Lower lobe of right lung (tissue), 2 donors: ENCODE measurements at places on chromosomes 12 and 14. TPM values are rescaled to one million over a fixed set of nuclear protein-coding genes. Genes with fewer than 3 reads are reported as not detected.

Gene PIK3C2G
- 0.59 TPM for total RNA-seq

Gene BBOF1
- 7.4 TPM for total RNA-seq

- H3K27ac ChIP-seq: no peak overlapping the region
- H3K36me3 ChIP-seq: no peaks in the 10 kb centered on the region
- DNase-seq: no peak
- H3K27me3 ChIP-seq: peaks cover 4% of the 10 kb centered on the region
- H3K4me3 ChIP-seq: no peak overlapping the region
- H3K4me1 ChIP-seq: no peaks in the 10 kb centered on the region
Measured at GRCh38 chr12:1504895-1505311, 89.5 kb downstream of the FBXL14 start.

Gene CACNA1C
- total RNA-seq: 8.4 TPM

Gene TCL1B
- not detected for total RNA-seq

DNA sequence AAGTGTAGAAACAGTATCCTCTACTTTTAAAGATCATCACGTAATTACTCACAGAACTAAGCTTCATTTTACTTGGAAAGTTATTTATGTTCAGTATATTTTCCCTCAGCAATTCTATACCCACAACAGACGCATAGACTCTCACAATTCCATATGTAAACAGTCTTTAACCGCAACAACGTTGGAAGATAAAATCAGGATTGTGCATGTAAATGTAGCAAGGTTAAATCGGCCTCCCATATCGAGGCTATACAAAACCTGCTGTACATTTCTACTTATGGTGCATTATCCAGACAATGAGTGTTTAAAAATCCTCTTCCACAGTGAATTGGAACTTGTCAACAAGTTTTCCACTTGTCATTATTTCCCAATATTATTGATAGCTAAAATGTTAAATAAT is 581.1 kb downstream of the SLC16A7 start:
- no peaks in the 10 kb centered on the region for H3K27me3 ChIP-seq
- no peaks in the 10 kb centered on the region for H3K36me3 ChIP-seq
- H3K27ac ChIP-seq: no peak overlapping the region
- no peak overlapping the region for H3K4me3 ChIP-seq
- no peaks in the 10 kb centered on the region for H3K4me1 ChIP-seq

Gene MYBPC1
- not detected for total RNA-seq

- DNase-seq: no peak
- no peak overlapping the region for H3K27ac ChIP-seq
- no peaks in the 10 kb centered on the region for H3K36me3 ChIP-seq
- peaks cover 11% of the 10 kb centered on the region for H3K4me1 ChIP-seq
- peaks cover 21% of the 10 kb centered on the region for H3K27me3 ChIP-seq
Measured at GRCh38 chr12:3304436-3305165, 186.4 kb upstream of the PRMT8 start.

DNA sequence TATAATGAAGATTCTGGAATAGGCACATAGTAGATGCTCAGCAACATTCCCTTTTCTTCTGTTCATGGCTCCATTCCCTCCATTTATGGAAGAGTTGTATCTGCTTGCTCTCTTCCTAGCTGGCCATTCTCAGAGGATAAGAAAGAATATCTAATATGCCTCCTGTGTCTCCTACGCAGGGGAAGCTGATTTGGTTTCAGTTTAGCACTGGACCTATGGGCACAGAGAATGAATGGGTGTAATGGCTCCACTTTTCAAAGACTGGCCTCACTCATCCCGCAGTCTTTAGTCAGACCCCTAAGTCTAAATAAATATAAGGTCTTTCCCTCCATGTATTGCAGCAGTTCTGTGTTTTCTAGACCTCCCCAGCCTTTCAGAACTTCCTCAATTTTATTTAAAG is 2.0 kb downstream of the PKP2 start:
- H3K27me3 ChIP-seq: peaks cover 33% of the 10 kb centered on the region
- no peak overlapping the region for H3K4me3 ChIP-seq
- H3K36me3 ChIP-seq: no peaks in the 10 kb centered on the region
- no peak for DNase-seq

DNA sequence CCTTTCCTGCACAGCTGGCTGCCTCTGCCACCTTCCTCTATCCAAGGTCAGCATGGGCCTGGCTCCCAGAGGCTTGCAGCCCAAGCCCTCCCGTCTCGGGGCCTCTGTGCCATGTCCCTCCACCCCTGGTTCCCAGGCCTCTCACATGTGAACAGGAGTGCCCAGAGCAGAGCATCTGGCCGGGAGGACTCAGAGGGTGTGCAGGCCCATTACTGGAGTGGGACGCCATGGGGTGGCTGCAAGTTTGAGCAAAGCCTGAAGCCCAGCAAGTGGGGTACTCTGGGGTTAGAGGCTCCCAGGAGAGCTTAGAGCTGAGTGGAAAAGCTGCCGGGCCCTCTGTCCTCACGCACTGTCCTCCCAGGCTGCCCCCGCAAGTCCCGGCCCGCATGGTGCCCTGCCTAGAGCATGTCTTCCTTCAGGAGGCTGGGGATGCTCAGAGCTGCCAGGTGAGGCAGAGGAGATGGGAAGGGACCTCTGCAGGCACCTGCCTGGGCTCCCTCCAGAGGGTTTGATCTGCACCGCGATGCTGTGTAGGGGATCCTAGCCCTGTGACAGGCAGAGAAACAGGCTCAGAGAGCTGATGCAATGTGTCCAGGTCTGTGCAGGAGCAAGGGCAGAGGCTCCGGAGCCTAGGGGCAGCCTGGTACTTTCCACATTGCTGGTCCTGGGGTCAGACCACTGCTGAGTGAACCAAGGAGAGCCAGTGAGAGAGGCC is 39.8 kb downstream of the DIO3 start:
- H3K27me3 ChIP-seq: peaks cover under 1% of the 10 kb centered on the region
- H3K36me3 ChIP-seq: no peaks in the 10 kb centered on the region
- H3K4me3 ChIP-seq: no peak overlapping the region
- no peak for DNase-seq
- peaks cover 9% of the 10 kb centered on the region for H3K4me1 ChIP-seq

GRCh38 chr14:105137481-105138020 is 31.0 kb downstream of the JAG2 start:
- no peak for DNase-seq
- no peaks in the 10 kb centered on the region for H3K4me1 ChIP-seq
- no peaks in the 10 kb centered on the region for H3K27me3 ChIP-seq
- H3K4me3 ChIP-seq: no peak overlapping the region
- H3K27ac ChIP-seq: no peak overlapping the region

DNA sequence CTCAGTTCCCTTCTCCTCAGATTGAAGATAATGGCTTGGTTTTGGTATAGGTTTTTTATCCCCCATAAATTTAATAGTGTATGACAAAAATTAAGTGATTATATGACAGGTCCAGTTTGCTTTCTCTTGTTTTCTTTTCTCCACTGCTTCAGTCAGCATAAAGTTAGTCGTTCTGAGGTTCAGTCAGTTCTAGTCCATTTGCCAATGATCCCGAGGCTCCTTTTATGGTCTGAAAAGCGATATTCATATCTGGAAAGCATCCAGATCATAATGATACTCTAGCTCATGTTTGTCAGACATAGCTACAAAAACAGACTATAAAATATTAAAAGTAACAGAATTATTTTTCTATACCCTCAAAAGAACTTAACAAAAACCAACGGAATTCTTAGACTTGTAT is 67.1 kb upstream of the SLC38A4 start:
- no peak for DNase-seq
- H3K4me3 ChIP-seq: no peak overlapping the region
- H3K4me1 ChIP-seq: no peaks in the 10 kb centered on the region
- no peaks in the 10 kb centered on the region for H3K27me3 ChIP-seq

DNA sequence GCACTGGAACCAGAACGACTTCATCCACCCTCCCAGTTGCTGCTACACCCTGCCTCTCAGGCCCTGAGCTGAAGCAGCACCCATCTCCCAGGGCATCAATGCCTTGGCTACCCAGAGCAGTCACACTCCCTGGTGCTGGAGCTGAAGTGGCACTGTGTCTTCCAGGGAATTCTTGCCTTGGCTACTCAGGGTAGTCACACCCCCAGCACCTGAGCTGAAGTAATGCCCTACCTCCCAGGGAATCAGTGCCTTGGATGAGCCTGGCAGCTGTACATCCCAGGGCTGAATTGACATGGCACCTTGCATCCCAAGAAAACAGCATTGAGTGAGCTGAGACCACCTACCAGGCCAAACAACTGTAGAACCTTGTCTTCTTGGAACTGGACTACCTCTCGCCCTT is 41.2 kb upstream of the TSPAN11 start:
- no peak overlapping the region for H3K4me3 ChIP-seq
- no peak overlapping the region for H3K27ac ChIP-seq
- no peak for DNase-seq
- no peaks in the 10 kb centered on the region for H3K4me1 ChIP-seq
- H3K36me3 ChIP-seq: no peaks in the 10 kb centered on the region

- no peak overlapping the region for H3K4me3 ChIP-seq
- H3K27me3 ChIP-seq: no peaks in the 10 kb centered on the region
- DNase-seq: no peak
Measured at GRCh38 chr12:58349161-58349560, 407.8 kb downstream of the ATP23 start.
